ENCODE measurements at places on chromosomes 4 and X. TPM values are rescaled to one million over a fixed set of nuclear protein-coding genes. Genes with fewer than 3 reads are reported as not detected.

- H3K27me3 ChIP-seq = no peaks in the 10 kb centered on the region
- H3K4me3 ChIP-seq = no peak overlapping the region
- no peaks in the 10 kb centered on the region for H3K4me1 ChIP-seq
- no peak for DNase-seq
- no peak overlapping the region for H3K27ac ChIP-seq
- no peaks in the 10 kb centered on the region for H3K36me3 ChIP-seq
Observed at GRCh38 chrX:129161108-129161507, 362.2 kb downstream of the SMARCA1 start.

DNA sequence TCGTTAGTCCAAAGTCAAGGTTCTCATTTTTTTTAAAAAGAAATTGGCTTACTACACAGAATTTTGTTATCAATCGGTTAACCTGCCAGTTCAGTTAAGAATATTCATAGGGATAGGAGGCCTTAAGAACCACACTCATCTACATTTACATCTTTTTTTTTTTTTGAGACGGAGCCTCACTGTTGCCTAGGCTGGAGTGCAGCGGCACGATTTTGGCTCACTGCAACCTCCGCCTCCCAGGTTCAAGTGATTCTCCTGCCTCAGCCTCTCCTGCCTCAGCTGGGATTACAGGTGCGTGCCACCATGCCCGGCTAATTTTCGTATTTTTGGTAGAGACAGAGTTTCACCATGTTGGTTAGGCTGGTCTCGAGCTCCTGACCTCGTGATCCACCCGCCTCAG, 33.7 kb downstream of the ABCE1 start:
- H3K27me3 ChIP-seq = no peaks in the 10 kb centered on the region
- H3K36me3 ChIP-seq = peaks cover 59% of the 10 kb centered on the region
- H3K4me3 ChIP-seq = no peak overlapping the region
- DNase-seq = no peak

DNA sequence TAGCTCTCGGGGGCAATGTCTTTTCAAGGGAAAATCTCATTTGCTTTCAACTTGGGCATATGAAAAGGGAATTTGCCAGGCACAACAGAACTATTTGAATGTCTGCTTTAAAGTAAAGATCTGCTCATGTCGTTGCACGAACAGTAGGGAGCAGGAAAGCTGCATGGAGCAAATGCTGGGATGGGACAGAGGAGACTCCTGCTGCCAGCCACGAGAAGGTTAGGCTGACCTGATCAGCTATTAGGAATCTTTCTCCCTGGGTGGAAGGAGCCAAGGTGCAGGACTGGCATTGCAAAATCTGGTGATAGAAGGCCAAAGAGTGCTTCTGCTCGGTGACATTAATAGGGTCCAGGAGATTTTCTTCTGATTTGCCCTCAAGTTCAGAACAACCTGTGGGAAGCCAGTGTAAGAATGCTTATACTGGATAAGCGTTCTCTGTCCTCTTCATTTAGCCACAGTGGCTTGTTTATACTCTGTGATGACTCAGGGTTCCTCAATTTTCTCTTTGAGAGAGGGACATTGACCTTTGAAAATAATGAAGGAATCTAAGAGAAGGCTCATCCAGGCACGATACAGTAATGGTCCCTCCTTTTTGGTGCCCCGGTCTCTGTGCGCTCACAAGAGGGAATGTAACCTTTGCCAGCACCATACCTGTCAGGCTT, 22.9 kb downstream of the FHL1 start:
- no peaks in the 10 kb centered on the region for H3K4me1 ChIP-seq
- no peak overlapping the region for H3K27ac ChIP-seq
- H3K27me3 ChIP-seq = no peaks in the 10 kb centered on the region
- no peak overlapping the region for H3K4me3 ChIP-seq
- H3K36me3 ChIP-seq = no peaks in the 10 kb centered on the region

ASMTL gene
- total RNA-seq = 57.2 TPM

TMPRSS11A gene
- total RNA-seq = not detected
